ENCODE measurements at places on chromosomes 7 and 10.
A peak's percentile ranks its signal among the peaks of the same experiment; 100 is the strongest.

DNA sequence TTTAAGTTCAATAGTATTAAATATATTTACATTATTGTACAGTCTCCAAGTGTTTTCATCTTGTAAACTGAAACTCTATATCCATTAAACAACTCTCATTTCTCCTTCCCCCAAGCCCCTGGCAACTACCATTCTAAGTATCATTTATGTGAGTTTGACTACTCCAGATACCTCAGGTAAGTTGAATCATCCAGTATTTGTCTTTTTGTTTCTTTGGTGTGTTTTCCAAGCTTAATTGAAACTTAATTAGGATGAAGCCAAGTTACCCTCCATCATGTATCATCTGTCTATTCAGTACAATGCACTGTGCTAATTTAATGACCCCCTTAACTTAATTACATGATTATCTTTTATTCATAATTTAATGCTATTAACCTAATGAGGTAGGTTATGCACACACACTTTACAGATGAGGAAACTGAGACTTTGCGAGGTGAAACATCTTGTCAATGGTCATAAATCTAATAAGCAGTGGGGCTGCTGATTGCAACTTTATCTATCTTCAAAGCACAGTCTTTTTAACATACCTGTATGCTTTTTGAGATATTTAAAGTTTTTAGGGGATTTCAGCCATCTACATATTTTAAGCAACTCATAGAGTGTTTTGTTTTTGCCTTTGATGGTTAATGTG is 663 bp downstream of the MACC1 start:
- DNase-seq: no peak

- DNase-seq: peak; percentile 30
These were observed 30.9 kb upstream of the STEAP4 start for GRCh38 chr7:88337572-88337971.

DNA sequence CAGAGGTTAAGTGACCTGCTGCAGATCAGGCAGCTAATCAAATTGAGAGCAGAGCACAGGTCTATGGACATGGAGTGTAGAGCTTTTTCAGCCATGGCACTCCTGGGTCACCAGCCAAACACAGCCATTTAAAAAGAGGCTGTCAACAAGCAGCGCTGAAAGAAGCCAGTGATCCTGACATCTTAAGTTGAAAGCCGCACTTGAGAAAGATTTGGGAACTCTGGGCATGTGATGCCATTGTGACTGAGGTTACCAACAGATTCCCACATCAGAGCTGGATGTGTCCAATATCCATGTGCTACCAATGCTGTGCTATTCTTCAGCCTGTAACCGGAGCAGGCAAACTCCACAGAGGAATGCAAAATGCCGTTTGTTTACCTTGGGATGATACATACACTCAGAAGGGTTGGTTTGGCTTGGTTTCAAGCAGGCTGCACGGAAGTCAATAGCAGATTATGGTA is 56.2 kb upstream of the ABLIM1 start:
- peak; percentile 83 for DNase-seq

DNA sequence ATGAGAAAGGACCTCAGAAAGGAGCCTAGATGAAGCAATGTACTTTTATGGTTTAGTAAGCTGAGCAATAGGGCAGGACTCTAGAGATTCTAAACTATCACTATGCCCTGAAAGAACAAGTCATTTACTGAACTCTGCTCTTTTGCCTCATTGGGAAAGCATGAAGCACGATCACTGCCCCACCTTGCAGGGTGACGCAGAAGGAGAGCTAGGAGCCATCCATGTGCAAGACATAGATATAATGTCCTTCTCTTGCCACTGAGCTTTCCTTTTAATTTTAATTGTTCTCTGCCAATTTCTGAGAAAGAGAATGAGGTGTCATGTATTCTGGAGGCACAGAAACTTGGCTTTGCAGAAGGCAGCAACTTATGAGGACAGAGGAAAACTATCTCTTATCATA is 108.3 kb downstream of the SORCS1 start:
- no peak for DNase-seq

GRCh38 chr7:3277604-3278572 is 23.2 kb upstream of the SDK1 start:
- no peak for DNase-seq

- DNase-seq: no peak
These were observed 99.5 kb downstream of the CUX1 start for GRCh38 chr7:101916876-101917275.

GRCh38 chr10:21525367-21526187 is at the start of gene SKIDA1:
SKIDA1 (minus strand) TSS chr10:21525682; CDS start chr10:21517822, 7,860 bp downstream.
- DNase-seq: peak; percentile 79

DNA sequence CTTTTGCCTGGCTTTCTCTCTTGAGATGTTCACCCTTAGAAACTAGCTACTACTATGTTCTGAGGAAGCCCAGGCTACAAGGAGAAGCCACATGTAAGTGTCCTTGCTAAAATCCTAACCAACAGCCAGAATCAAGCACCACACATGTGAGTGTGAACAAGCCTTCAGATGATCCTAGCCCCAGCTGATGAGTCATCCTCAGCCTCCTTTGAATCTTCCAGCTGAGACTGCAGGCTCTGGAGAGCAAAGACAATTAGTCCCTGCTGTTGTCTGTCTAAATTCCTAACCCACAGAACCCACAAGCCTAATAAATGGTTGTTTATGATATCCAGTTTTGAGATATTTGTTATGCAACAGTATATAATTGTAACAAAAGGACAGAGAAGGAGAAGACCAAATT is 92.8 kb upstream of the TAC1 start:
- DNase-seq: no peak

DNA sequence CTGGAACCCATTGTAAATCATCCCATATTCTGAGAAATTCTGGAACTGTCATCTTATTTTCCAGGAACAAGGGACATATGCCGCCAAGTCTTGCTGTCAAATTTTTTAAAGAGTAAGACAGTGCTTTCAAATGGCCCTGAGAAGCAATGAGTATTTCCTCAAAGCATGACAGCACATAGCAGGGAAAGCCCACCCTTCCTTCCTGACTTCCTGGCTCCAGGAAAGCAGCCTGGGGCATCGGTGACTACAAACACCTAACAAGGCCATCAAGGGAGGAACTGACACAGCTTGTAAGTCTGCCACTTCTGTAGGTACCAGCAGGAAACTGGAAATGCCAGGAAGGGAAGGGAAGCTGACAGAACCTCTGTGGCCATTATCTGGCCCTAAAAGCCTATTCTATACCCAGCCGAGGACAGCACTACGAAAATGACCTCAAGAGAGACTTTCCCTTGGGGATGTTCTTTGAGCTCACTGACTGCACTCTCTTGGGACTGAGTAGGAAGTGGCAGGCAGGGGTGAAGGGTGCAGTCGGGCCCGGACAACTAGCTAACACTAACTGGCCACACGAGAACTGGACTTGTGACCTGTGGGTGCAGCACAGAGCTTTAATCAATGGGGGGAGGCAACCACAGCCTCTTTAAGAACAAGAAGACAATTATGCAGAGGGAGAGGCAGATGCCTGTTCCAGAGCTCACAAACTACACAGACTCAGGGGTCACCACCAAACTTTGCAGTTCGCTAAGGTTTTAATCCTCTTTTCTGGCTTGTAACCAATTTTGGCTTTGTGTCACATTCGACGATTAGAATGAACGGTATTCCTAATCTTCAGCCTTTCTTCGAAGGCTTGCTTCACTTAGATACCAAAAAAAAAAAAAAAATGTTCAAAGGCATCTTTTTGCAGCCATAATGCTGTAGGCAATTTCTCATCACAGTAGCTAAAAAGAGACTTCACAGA is 52.0 kb downstream of the GRB10 start:
- DNase-seq: no peak

DNA sequence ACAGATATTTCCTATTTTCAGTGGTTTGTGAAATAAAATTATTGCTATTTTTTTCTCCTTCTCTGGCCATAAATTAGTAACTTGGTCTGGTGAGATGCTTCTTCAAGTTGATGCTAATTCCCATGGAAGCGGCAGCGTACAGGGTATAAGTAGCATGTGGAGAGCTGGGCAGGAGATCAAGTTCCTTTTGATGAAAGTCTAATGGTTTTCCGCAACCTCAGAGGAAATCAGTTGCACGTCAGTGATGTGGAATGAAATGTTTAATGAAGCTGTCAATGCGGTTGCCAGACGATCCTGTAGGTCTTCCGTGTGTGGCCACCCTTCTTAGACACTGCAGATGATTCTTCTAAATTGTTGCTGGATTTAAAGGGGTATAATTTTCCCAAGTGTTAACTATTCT is 236.4 kb upstream of the GRM3 start:
- peak; percentile 13 for DNase-seq
